NCI-H1092 treated with DMSO at 0.1 percent for 48 hours (cell line): ENCODE measurements at places on chromosomes 1 and 21.

DNA sequence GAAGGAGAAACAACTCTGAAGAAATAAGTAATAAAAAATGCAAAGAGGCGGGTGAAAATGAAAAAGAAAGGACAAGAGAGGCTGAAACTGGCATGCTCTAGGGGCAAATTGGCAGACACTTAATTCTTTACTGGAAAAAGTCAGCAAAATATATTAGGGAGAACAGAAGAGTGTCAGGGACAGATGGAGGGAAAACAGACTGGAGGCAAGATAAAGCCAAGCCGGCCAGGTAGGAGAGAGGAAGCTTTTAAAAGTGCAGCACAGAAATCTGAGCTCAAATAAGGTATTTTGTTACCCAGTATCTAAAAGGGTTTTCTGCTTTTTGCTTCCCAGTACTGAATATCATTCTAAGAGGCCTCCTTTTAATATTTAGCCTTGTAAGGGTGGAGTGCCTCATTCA is 339.3 kb downstream of the PAPPA2 start:
- no peak for DNase-seq

DNA sequence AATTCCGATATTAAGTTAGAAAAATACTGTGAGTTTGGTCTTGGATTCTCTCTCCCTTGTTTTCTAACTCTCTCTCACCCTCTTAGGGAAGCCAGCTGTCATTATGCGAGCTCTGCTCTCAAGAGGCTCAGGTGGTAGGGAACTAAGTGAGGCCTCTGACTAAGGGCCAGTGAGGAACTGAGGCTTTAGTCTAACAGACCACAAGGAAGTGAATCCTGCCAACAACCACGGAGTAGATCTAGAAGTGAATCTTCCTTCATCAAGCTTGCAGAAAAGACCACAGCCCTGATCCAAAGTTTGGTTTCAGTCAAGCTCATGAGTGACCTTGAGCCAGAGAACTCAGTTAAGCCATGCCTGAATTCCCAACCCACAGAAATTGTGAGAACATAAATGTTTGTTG is 180.1 kb upstream of the PRMT6 start:
- no peak for DNase-seq

DNA sequence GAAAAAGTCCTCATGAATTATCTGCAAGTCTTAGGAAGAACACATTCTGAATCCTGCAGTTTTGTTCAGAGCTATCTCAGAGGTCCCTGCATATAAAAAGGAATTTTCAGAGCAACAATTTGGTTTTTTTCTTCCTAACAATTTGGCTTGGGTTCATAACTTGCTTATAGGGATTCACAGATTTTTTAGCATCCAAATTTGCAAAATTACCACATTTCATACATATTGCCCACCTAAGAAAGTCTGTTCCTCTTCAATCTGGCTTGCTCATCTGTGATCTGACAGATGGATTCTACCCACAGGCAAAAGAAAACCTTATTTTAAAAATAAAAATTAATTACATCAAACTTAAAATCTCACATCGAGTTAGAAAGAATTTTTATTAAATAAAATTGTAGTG is 714.4 kb upstream of the NCAM2 start:
- no peak for DNase-seq

DNA sequence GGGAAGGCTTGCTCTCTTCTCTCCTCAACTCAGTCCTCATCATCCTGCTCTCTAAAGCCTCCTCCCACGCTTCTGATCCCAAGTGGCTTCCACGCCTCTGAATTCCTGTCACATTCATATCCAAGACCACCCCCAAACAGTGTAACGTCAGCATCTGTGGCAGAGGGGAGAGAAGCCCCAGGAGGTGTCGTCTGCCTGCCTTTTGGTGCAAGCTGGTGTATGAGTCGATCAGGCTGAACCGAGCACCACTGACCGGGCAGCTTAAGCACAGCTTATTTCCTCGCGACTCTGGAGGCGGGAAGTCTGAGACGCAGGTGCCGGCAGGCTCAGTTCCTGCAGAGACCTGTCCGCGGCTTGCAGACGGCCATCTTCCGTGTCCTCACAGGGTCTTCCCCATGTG is 123.8 kb upstream of the RAB4A start:
- no peak for DNase-seq

DNA sequence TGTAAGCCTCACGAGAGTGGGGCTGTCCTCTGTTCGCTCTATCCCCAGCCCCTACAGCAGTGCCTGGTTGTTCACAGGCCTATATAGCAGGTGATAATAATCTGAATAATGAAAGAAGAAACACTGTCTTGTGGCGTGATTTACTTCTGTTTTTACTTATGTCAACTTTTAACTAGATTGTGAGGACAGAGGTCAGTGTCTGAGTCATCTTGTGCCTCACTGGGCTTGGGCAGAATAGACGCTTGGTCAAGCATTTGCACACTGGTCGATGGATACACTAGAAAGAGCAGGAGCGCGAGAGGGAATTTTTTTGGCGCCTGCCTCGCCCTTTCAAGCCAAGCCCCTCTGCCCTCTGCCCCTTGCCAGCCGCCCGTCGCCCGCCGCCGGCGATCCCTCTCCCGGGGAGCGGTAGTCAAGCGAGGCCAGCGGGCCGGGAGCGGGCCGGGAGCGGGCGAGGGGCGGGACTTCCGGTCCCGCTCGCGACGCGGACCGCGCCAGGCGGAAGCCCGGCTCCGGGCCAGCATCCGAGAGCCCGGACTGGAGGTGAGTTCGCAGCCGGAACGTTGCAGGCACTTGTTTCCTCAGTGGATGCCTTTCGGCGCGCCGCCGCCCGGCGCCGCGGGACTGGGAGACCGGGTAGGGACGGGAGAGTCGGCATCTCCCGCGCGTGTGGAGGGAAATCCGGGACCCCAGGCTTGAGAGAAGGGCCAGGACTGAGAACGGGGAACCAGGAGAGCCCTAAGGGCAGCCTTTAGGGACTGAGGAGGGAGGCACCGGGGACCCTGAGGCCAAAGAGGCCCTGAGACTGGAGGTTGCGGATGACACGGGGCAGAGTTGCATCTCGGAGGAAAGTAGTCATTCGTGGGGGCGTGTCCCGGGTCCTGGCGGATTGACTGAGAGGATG is at the start of gene DISP1:
TSS of gene DISP1 (plus strand) at position 504 of the 904 bp plus-strand sequence. CDS start 127,785 bp downstream, outside the sequence.
- DNase-seq, result peak; percentile 88

DNA sequence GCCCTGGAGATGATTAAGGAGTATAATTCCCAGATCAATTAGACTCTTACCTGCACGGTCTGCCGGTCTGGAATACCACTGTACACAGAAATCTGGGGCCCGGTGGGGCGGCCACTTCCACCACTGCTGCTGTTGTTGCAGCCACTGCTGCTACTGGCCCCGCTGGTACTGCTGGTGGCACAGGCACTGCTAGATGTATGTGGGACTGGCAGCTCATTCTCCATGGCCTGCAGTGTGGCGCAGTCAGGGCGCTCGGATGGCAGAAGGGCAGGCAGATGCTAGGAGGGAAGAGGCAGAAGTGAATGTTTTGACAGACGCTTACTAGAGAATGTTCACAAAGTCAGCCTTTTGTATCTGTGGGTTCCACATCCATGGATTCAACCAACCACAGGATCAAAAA is 54.4 kb upstream of the A3GALT2 start:
- no peak for DNase-seq

- DNase-seq, result no peak
Measured at GRCh38 chr1:53539711-53540603, 80.8 kb downstream of the DMRTB1 start.

DNA sequence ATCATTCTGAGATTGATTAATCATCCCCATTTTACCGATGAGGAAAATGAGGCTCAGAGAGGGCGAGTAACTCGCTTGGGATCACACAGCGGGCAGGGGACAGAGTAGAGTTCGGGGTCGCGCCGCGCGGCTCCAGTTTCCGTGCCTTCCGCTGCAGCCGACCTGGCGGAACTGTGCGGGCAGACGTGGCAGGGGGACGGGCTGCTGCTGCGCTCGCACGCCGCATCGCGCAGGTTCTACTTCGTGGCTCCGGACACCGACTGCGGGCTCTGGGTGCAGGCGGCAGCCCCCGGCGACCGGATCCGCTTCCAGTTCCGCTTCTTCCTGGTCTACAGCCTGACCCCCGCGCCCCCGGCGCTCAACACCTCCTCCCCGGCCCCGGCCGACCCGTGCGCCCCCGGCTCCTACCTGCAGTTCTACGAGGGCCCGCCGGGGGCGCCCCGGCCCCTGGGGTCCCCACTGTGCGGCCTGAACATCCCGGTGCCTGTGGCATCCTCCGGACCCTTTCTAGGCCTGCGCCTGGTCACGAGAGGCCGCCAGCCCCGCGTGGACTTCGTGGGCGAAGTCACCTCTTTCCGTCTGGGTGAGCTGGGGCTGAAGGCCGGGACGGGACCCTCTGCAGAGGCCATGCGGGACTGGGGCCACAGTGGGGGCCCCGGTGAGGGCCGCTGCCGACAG is 2.3 kb downstream of the LDLRAD2 start:
- peak; percentile 36 for DNase-seq

DNA sequence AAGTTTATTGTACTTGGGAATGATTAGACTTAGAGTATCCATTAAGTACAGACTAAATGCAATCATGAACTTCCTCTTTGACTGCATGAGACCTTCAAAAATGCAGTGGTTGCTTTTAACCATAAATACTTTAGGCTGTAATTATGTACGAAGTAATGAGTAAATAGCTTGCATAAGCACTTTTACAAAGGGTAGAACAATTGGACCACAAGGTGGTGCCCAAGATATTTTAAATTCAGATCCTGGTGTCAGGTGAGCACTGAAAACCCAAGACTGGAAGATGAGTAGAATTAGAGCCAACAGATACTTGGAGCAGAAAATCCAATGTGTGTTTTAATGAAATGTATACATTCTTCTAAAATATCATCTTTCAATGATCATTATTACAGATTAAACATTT is 43.4 kb upstream of the RHOU start:
- peak; percentile 66 for DNase-seq

GRCh38 chr1:229056046-229056445 is 214.9 kb upstream of the RAB4A start:
- DNase-seq, result no peak

DNA sequence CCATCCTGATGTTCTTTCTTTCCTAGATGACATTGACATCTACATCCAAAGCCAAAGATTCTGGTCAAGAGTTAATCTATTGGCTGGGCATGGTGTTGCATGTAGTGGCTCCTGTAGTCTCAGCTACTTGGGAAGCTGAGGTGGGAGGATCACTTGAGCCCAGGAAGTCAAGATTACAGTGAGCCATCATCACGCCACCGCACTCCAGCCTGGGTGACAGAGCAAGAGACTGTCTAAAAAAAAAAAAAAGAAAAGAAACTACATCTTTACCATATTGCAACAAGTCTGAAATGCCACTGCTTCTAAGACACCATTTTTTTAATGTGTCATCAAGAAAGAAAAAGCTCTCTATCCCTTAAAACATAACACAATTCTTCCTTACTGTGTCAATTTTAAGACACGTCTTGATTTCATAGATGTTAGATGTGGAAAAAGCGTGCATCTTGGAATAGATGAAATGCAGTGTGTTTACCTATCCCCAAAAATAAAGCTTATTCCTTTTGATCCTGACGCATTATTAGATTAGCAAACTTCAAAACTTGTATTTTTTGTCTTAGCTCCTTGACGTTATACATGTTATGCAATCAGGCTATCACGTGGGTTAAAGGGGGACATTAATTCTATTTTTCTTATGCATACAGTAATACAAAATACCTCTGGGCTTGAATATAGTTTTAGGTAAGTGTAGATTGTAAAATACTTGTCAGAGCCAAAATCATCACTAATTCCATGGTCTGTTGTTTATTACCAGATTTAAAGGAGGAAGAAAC is 46.3 kb downstream of the ELAPOR1 start:
- no peak for DNase-seq

DNA sequence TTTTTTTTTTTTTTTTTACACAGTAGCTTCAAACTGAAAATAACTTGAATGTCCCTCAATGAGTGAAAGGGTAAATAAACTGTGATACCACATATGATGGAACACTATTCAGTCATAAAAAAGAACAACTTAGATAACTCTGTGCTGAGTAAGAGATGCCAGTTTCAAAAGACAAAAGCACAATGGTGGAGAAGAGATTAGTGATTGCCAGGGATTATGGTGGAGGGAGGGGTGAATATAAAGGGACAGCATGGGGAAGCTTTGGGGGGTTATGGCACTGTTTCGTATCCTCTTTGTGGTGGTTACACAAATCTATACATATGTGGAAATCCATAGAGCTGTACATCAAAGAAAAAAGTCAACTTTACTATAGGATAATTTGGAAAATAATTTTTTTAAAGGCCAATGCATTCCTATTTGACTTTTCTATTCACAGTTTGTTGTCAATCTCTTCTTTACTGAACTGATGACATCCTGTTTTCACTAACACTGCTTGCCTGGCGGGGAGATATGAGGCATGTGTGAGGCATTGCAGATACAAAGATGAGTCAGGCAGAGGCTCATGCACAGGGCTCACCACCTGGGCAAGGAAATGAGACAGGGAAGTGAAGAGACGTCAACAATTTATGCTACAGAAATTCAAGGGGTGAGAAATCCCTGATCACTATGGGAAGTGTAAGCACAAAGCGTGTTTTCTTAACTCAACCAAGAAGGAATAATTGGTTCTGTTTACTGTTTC is 302.7 kb downstream of the DUSP10 start:
- DNase-seq, result no peak

DNA sequence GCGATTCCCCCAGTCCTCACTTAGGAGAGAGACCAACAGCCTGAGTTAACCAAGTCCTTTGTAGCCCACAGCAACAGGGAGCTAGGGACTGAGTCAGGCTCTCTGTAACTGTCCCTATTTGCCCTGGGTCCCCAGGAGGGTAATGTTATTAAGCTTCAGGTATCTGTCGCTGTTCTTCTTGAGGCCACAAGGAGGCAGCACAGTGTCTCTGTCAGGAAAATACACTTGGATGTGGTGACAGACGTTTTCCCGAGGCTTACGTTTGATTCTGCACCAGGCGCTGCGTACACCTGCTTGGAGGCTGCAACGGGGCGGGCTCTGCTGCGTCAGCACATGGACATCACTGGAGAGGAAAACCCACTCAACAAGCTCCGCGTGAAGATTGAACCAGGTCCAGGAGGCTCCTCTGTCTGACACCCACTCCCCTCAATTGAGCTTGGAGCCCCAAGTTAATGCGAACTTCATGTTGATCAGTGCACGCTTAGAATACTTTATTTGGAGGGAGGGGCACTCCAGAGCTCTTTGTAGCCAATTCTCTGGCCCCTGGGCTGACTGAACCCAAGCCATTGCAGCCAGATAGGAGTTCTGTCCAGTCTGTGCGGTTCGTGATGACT is 10.7 kb upstream of the ELF3 start:
- peak; percentile 79 for DNase-seq

GRCh38 chr1:183003203-183003602 is 20.0 kb upstream of the LAMC1 start:
- no peak for DNase-seq
